ENCODE measurements at places on chromosomes 3 and 15. TPM values are rescaled to one million over a fixed set of nuclear protein-coding genes. Genes with fewer than 3 reads are reported as not detected.

Gene CEP97
- total RNA-seq = 11.9 TPM

Gene GCNT3
- total RNA-seq = not detected

Gene CDHR4
- 1.1 TPM for total RNA-seq

Gene MST1R
- 2.7 TPM for total RNA-seq

Gene HCLS1
- 54.1 TPM for total RNA-seq

Gene CCR8
- not detected for total RNA-seq

Gene GPR27
- 2.1 TPM for total RNA-seq

Data from aorta (tissue), 5 donors.